ENCODE measurements at places on chromosomes 5 and 9. TPM values are rescaled to one million over a fixed set of nuclear protein-coding genes. Genes with fewer than 3 reads are reported as not detected.

MARCOL gene
- total RNA-seq = not detected

DNA sequence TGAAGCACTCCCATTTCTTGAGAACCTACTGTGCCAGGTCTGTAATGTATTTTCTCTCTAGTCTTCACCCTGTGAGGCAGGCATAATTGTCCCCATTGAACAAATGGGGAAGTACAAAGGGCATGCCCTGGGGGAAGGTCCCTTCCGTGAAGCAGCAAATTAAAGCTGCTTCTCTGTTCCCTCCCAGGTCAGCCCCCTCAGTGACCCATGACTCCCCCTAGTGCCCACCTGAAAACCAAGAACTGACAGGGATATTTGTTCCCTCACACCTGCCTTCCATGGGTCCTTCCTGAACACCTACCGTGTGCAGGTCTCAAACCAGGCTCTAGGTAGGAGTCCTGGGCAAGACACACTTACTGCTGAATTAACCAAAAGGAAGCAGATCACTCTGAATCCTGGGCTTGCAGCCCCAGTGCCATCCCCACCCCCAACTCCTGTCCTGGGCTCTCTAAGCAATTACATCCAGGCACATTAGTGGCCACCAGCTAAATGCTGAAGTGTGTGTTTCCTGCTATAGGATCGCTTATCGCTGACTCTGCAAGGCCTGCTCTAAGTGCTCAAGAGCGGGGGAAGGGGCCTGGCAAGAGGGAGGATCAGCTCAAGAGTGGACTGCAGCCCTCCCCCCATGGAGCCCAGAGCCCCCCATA, 254.8 kb downstream of the CDK5RAP2 start:
- no peak overlapping the region for H3K27ac ChIP-seq
- no peaks in the 10 kb centered on the region for H3K4me1 ChIP-seq
- no peak for DNase-seq
- H3K27me3 ChIP-seq = peaks cover 32% of the 10 kb centered on the region

DNA sequence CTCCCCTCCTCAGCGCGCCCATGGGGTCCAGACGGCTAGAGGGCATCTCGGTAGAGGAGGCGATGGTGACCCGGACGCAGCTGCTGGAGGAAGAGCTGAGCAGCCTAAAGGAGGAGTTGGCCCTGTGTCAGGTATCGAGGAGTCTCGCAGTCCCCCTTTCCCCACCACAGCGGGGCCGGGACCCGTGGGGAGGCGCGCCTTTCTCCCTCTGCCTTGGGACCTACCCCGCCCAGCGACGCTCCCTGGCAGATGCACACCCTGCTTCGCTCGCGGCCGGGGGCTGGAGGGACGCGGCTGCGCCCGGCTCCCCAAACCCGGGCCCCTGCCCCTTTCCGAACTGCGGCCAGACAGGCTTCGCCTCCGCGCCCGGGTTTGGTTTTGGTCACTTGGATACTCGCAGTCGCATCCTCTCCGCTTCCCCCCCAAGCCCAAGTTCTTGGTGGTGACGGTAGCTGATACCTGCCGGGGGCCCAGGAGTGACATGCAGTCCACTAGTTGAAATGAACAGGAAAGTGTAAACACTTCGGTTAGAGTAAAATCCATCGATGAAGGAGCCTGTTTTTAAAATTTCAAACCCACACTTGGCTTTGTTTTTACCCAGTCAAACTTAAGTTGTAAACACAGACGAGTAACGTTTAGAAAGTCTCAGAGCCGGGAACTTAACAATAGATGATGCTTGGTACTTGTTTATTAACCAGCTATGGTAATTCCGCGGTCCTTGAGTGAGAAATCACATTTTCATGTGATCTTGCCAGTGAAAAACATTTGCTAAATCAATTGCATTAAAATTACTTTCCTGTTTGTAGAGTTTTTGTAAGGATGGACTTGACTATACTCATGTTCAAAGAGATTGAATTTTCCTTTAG, 688 bp downstream of the CNTLN start:
- H3K4me1 ChIP-seq = peaks cover 24% of the 10 kb centered on the region
- DNase-seq = peak; percentile 77
- no peaks in the 10 kb centered on the region for H3K27me3 ChIP-seq
- H3K27ac ChIP-seq = peak overlapping the region; percentile 81
- no peaks in the 10 kb centered on the region for H3K36me3 ChIP-seq

DNA sequence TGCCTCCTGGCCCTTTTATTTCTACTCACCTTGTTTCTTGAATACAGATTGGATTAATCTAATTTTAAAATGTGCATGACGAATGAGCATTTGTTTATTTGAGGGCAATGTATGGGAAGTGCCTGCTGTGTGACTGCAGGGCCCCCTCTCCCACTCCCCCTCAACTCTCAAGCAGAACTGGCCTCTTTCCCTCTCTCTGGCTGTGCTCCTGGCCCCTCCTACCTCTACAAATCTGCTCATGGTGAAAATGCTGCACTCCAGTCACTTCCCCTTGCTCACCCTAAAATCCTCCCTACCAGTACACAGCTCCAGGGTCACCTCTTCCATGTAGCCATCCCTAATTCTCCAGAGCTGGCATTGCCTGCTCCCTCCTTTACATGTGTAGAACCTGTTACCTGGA, 17.2 kb upstream of the NDST1 start:
- H3K4me3 ChIP-seq = peak overlapping the region; percentile 15
- H3K27ac ChIP-seq = peak overlapping the region; percentile 89
- H3K36me3 ChIP-seq = peaks cover 2% of the 10 kb centered on the region
- H3K4me1 ChIP-seq = peaks cover 70% of the 10 kb centered on the region
- DNase-seq = no peak

DNA sequence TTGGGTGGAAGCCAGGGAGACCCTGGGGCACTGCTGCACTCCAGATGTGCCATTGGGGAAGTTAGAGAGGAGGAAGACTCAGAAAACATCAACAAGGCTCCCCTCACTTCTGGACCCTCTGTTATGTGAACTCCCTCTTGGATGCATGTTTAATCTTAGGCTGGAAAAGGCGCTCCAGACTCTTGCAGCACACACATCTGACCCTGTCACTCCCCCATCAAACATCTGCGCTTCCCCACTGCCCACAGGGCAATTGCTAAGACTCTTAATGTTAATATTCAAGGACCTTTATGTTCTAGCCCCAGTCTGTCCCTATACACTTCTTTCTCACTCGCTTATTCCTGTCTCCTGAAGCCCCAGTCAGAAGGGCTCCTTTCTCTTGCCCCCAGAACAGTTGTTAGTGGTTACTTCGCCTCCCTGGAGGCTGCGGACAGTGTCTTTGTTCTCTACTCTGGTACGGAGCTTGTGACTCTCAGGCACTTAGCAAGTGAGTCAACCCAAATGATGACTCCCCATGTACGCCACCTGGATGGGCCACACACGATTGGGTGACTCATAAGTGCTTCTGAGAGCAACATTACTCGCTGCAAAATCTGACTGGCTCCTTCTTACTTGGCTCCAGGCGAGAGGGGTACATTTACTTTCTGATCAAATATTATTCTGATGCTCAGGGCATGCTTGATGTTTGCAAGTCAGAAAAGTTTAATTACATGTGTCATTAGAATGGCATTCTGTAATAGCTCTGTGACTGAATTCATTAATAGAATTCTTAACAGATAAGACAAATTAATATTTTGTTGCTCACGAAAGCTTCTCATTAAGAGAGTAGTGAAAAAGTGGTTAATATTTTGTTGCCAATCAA, 193.6 kb downstream of the HSPA4 start:
- H3K4me1 ChIP-seq = peaks cover 13% of the 10 kb centered on the region
- H3K27ac ChIP-seq = peak overlapping the region; percentile 58
- no peak overlapping the region for H3K4me3 ChIP-seq
- peak; percentile 33 for DNase-seq
- no peaks in the 10 kb centered on the region for H3K36me3 ChIP-seq
- H3K27me3 ChIP-seq = no peaks in the 10 kb centered on the region

DNA sequence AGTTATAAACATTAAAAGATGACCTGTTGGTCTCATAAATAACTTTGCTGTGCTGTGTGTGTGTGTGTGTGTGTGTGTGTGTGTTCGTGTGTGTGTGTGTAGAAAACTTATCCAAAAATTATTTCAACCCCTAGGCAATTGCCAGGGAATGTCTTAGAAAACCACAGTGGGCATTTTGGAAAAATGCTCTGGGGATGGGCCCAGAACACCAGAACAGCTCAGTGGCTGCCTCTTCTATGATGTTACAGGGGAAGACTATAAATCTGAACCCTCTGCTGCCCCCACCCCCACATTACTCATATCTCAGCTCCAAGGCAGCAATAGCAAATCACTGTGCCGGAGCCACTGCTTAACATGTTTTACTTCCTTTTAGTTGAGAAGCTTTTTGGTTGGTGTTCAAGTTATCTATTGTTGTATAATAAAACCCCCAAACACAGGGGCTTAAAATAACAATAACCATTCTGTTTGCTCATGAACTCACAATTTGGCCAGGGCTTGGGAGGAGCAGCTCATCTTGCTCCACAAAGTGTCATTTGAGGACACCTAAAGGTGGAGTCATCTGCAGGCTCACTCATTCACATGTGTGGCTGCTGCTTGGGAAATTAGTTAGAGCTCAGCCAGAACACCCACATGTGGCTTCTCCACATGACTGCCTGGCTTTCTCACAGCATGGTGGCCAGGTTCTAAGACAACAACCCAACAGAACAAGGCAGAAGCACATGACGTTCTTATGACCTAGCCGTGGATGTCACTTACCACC, 40.4 kb downstream of the ACTBL2 start:
- peaks cover 58% of the 10 kb centered on the region for H3K4me1 ChIP-seq
- DNase-seq = no peak
- H3K27ac ChIP-seq = peak overlapping the region; percentile 22
- no peak overlapping the region for H3K4me3 ChIP-seq
- H3K36me3 ChIP-seq = no peaks in the 10 kb centered on the region

C5orf58 gene
- total RNA-seq = not detected

- no peaks in the 10 kb centered on the region for H3K4me1 ChIP-seq
- H3K27ac ChIP-seq = no peak overlapping the region
- peaks cover 5% of the 10 kb centered on the region for H3K36me3 ChIP-seq
- no peak overlapping the region for H3K4me3 ChIP-seq
Observed at GRCh38 chr9:93267091-93267541, 83.2 kb downstream of the WNK2 start.

NIPAL4 gene
- total RNA-seq = 0.87 TPM

Data from chondrocyte (in vitro differentiated cells).